ENCODE measurements at places on chromosomes 6 and 20.

DNA sequence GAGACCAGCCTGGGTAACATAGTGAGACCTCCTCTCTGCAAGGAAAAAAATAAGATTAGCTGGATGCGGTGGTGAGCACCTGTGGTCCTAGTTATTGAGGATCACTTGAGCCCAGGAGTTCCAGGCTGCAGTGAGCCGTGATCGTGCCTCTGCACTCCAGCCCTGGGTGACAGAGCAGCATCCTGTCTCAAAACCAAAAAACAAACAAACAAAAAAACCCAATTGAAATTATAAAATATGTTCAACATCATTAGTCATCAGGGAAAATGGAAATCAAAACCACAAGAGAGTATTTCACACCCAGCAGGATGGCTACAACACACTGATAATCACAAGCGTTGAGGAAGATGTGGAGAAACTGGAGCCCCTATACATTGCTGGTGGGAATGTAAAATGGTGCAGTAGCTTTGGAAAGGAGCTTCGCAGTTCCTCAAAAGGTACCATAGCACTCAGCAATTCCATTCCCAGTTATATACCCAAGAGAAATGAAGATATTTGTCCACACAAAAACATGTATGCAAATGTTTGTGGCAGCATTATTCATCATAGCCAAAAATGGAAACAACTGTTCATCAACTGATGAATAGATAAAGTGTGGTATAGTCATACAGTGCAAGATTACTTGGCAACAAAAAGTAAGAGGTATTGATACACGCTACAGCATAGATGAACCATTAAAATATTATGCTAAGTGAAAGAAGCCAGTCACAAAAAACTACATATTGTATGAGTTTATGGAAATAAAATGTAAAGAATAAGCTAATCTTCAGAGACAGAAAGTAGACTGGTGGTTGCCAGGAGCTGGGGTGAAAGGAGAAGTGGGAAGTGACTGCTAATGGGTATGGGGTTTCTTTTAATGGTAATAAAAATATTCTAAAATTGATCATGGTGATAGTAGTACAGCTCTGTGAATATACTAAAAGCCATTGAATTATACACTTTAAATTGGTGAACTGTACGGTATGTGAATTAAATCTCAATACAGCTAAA is 38.7 kb upstream of the RIPOR2 start:
- no peak for DNase-seq

DNA sequence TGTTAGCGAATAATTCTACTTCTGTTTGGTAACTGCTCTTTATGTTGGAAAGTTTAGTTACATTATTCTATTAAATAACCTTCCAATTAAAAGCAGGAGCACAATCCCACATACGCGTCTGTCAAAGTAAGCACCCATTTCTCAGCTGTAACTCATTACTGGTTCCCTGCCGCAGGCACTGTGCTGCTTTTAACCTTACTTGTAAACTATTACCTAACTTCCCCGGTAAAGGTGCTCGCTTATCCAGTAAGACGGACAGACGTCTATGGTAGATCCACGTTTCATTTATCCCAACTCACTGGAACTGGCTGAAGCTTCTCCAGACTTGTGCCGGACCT is 529 bp upstream of the ENPP4 start:
- DNase-seq, result no peak

DNA sequence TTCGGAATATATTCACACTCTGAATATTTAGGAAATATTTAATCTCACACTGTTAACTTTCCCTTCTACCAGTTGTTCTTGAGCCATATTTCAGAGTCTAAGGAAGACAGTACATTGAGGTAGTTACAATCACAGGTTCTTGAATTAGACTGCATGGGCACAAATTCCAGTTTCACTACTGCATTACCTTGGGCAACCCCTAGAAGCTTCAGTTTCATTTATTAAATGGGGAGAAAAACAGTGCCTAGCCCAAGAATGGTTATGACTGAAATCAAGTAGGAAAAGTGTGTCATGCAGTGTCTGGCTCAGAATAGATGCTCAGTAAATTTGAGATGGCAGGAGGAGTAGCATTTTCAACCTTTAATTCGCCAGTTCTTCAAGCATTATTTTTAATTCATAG is 124.5 kb upstream of the SAMD5 start:
- no peak for DNase-seq

- no peak for DNase-seq
Measured at GRCh38 chr20:2750491-2751251, 49.8 kb downstream of the CPXM1 start.

DNA sequence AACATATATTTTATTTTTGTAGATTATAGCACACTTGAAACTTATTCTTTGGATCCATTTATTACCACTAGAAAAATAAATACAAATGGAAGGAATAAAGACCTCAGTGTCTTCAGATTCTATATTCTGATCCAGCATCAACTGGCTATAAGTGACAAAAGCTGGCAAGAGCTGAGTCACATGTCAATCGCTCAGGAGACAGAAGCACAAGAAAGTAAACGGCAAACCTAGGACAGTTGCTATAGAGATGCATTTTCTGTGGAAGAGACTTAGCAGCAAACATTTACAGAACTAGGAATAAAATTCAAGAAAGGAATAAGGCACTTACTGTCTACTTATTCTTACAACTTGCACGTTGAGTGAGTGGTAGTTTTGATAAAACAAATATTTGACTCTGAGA is 230.4 kb downstream of the CLVS2 start:
- DNase-seq, result no peak

DNA sequence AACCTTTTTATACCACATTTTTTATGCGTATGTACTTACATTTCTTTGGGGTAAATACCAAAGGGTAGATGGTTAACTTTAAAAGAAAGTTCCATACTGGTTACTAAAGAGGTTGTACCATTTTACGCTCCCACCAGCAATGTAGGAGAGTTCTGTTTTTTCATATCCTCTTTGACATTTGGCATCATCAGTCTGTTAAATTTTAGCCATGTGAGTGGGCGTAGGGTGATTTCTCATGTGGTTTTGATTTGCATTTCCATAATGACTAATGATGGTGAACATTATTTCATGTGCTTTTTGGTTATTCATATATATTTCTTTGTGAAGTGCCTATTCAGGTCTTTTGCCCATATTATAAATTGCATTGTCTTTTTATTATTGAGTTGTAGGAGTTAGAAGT is 194.2 kb downstream of the PRL start:
- no peak for DNase-seq

DNA sequence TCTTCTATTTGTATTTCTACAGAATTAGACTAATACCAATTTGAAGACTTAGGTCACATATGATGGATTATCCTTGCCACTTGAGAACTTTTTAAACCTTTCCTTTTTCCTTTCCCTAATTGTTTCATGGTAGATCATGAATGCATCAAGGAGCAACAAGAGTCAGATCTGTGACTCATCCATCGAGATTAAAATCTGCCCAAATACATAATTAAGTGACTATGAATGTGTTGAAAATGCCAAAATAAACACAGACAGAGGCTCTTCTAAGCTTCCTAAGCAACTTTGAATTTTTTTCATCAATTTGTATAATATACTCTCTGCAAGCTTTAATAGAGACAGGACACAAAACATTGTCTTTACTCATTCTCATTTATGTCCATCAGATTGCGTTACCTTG is 23.5 kb upstream of the HTR1E start:
- DNase-seq, result no peak

DNA sequence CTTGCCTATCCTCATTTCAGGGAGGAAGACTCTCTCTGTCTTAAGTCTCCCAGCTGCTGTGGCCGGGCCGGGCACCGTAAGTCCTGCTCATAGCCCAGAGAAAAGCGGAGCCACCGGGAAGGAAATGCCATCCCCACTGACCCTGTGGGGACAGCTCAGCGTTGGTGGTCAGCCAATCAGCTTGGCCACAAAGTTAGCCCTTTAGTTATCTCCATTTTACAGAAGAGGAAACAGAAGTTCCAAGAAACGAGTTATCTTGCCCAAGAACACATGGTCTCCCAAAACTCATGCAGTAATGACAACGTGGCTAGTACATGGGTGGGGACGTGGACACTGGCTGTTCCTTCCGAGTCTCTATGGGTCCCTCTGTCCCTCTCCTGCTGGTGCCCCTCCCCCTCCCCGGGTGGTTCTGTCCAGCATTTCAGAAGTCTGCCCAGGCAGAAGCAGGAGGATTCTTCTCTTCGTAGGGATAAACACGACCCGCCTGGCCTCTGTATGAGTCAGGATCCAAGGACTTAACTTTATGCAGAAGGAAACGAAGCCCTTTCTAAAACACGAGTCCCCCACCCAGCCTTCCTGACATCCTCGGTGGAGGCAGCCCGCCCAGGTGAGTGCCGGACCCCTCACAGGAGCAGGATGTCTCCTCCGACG is 273.8 kb downstream of the CDH4 start:
- DNase-seq, result no peak

DNA sequence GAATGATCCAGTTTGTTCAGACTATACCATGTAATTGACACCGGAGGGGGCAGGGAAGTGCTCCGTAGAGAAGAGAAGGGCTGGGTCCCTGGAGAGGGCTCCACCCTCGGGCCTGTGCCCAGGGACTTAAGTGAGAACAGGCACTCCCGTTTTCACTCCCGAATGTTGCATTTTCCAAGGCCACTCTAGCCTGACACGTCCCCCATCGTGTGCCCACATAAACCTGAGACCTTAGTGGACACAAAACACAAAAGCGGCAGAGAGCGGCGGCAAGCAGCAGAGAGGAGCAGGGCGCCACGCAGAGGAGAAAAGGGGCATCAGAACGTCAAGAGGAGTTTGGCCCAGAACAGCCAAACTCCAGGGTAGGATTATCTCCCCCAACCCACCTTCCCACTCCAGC is 1405.1 kb downstream of the GRIK2 start:
- no peak for DNase-seq

DNA sequence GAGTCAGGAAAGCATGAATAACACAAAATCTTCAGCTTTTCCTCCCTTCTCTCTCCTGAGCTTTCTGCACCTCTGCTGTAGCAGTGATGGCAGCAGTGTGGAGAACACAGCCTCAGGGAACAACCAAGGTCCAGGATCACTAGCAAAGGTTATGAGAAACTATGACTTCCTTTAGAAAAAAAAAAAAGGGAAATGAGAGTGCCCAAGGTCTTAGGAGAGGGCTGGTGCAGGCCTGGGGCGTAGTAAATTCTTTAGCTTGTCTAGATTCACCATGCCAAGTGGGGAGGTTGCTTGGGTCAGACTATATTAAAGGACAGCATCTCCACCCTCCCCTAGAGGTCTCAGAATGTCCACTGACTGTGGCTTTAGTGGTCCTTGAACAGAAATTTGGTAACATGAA is 40.4 kb upstream of the POLR1H start:
- DNase-seq, result no peak

DNA sequence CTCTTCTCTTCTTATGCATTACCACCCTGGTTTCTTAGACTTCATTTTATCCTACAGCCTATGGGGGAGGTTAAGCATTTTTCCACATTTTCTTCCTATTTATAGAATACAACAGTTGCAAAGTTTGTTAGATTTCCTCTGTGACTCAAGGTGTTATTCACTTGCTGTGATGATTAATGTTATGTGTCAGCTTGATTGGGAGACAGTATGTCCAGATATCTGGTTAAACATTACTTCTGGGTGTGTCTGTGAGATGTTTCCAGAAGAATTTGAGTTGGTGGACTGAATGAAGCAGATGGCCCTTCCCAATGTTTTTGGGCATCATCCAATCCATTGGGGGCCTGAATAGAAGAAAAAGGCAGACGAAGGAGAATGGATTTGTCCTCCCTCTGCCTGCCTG is 131.3 kb downstream of the C6orf118 start:
- DNase-seq, result no peak

- no peak for DNase-seq
Measured at GRCh38 chr6:12113190-12113577, 101.1 kb downstream of the HIVEP1 start.

Measured in muscle of back (tissue), 13 donors.